A673 (cell line): ENCODE measurements at places on chromosomes 5 and 9. TPM values are rescaled to one million over a fixed set of nuclear protein-coding genes. Genes with fewer than 3 reads are reported as not detected.

Gene PCDHGA9
- 5.0 and 6.6 TPM in 2 replicates for total RNA-seq

Gene RICTOR
- total RNA-seq: 23.3 TPM in 2 replicates

Gene ITGA2
- total RNA-seq: 0.69 and 0.92 TPM in 2 replicates

Gene FBN2
- 1.6 and 6.1 TPM in 2 replicates for total RNA-seq

Gene PCDHA12
- 10.5 and 10.7 TPM in 2 replicates for total RNA-seq

Gene ZFP2
- 0.24 and 0.43 TPM in 2 replicates for total RNA-seq

Gene LCN12
- 1.1 TPM in 1 of 2 replicates, not detected in the other for total RNA-seq

Gene SPINK7
- total RNA-seq: not detected in 2 replicates

Gene MAPKAP1
- total RNA-seq: 98.7 and 103 TPM in 2 replicates

Gene PLPPR1
- total RNA-seq: not detected in 2 replicates

Gene ARID3C
- total RNA-seq: not detected in 2 replicates

Gene ELOVL7
- total RNA-seq: 0.15 TPM in 1 of 2 replicates, not detected in the other

Gene PTGR1
- 20.9 and 29.7 TPM in 2 replicates for total RNA-seq

Gene IL33
- total RNA-seq: 1.6 and 3.3 TPM in 2 replicates

Gene PCDHGB5
- 43.3 and 45.0 TPM in 2 replicates for total RNA-seq

Gene HTR4
- total RNA-seq: not detected in 2 replicates

Gene PDE6A
- total RNA-seq: 0.39 and 0.49 TPM in 2 replicates

Gene RNF183
- total RNA-seq: not detected in 2 replicates

Gene BTNL8
- total RNA-seq: not detected in 2 replicates

Gene GPX3
- total RNA-seq: 0.19 and 0.24 TPM in 2 replicates

Gene IRX1
- not detected in 2 replicates for total RNA-seq

Gene PCDHA11
- 11.4 and 15.5 TPM in 2 replicates for total RNA-seq

Gene PHF24
- 0.11 and 0.13 TPM in 2 replicates for total RNA-seq

Gene NR2F1-AS1
- total RNA-seq: 1.8 and 2.3 TPM in 2 replicates

Gene GRAMD2B
- total RNA-seq: 2.1 and 2.6 TPM in 2 replicates

Gene MRPL22
- total RNA-seq: 143 and 147 TPM in 2 replicates

Gene OCLN
- total RNA-seq: 13.3 and 14.1 TPM in 2 replicates

Gene GABRP
- 0.09 TPM in 1 of 2 replicates, not detected in the other for total RNA-seq

Gene PCDHB9
- total RNA-seq: 5.6 and 7.9 TPM in 2 replicates

Gene SERINC5
- 20.6 and 21.0 TPM in 2 replicates for total RNA-seq

Gene CEL
- total RNA-seq: 2.8 and 3.4 TPM in 2 replicates

Gene ANGPTL2
- total RNA-seq: 2.5 and 4.4 TPM in 2 replicates

Gene GABBR2
- not detected in 2 replicates for total RNA-seq

Gene CNTLN
- total RNA-seq: 6.6 and 7.7 TPM in 2 replicates

Gene EMB
- total RNA-seq: 18.9 and 21.8 TPM in 2 replicates

Gene MRPL36
- 89.5 and 102 TPM in 2 replicates for total RNA-seq

Gene IFNB1
- not detected in 2 replicates for total RNA-seq

Gene PCDHGA3
- total RNA-seq: 0.85 and 0.97 TPM in 2 replicates

Gene CDC25C
- total RNA-seq: 22.3 and 25.6 TPM in 2 replicates

Gene SMIM33
- not detected in 2 replicates for total RNA-seq

Gene ARHGEF37
- 0.64 and 1.7 TPM in 2 replicates for total RNA-seq

Gene RLN2
- not detected in 2 replicates for total RNA-seq

Gene NEUROG1
- total RNA-seq: not detected in 2 replicates

Gene PCDHGB4
- total RNA-seq: 2.5 and 3.3 TPM in 2 replicates

Gene TMEM203
- total RNA-seq: 37.5 and 41.8 TPM in 2 replicates

Gene CRB2
- total RNA-seq: 0.47 and 0.55 TPM in 2 replicates

Gene OR13J1
- total RNA-seq: not detected in 2 replicates

Gene ANKRD34B
- total RNA-seq: not detected in 2 replicates

Gene UNC13B
- total RNA-seq: 19.8 and 21.8 TPM in 2 replicates

Gene AGPAT2
- 56.0 and 57.7 TPM in 2 replicates for total RNA-seq

Gene PPP2CA
- 227 and 233 TPM in 2 replicates for total RNA-seq

Gene FGF1
- 0.71 and 2.3 TPM in 2 replicates for total RNA-seq
